ENCODE measurements at places on chromosomes 1 and 21.

DNA sequence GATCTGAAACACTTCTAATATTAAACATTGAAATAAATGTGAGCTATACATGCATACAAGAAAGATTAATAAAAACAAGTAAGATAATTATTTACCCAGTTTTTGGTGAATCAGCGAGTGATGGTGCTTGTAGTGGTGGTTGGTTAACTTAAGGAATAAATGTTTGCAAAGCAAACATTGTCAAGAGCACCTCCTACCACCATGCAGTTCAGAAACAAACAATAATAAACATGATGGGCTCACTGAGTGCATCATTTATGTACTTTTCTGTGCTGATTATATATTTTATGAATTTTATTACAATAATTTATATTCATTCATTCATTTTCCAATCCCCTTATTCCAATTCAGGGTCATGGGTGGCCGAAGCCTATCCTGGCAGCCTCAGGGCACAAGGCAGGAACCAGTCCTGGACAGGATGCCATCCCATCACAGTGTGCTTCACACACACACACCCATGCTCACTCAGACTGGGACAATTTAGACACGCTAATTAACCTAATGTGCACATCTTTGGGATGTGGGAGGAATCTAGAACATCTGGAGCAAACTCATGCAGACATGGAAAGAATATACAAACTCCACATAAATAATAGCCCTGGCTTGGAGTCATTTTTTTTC lies 57.8 kb downstream of the ZMYM4 start:
- no peak for DNase-seq

GRCh38 chr1:34786521-34787325 lies 5.7 kb downstream of the GJB3 start:
- DNase-seq = peak; percentile 27

DNA sequence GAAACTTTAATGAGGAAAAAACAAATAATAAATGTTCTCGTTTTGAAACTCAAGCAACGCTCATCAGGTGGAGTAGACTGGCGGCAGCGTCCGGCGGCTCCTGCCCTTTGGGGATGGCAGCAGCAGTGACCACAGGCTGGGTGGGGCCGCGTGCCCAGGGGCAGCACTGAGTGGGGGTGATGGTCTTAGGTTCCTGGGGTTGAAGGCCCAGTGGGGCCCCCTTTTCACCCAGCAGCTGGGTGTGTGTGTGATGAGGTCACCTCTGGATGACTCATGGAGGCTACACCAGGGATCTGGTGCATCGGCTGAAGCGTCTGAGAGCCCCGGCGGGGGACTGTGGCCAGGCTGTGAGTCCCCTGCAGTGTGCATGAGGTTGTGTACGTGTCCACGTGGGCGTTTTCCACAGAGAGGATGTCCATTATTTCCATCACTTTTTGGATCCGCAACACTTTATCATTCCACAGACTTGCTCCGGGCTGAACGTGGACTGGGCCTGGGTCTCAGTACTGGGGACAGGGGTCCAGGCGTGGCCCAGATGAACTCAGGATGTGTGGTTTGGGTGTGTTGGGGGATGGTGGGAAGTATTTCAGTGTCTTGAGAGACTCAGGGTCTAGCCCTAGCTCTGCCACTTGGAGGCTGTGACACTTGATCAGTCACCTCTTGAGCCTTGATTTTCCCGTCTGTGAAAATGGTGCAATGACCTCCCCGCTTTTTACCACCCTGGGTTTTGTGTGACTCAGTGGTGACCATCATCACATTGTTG lies 25.6 kb downstream of the LDLRAP1 start:
- no peak for DNase-seq

DNA sequence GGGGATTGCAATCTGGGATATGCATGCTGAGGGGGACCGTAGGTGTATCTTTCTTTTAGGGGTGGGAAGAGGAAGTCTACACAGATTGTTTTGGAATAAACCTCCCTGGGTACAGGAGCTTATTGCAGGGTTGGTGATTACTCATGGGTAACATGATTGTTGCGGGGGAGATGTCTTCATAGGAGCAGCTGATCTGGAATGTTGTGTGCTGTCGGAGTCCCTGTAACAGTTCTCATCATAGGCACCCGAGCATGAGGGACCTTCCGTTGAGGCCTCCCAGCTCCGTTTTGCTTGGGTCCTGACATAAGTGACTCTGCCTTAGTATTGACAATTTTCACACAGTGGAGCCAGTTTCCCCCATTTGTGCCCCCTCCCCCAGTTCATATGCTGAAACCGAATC lies 4.2 kb upstream of the PRXL2B start:
- DNase-seq = no peak

- DNase-seq = no peak
Measured at GRCh38 chr1:182674346-182675246, 9.8 kb downstream of the RGS8 start.

GRCh38 chr1:84961316-84961715 lies 35.6 kb downstream of the MCOLN2 start:
- no peak for DNase-seq

- no peak for DNase-seq
Measured at GRCh38 chr1:66757722-66758240, 5.5 kb downstream of the DYNLT5 start.

DNA sequence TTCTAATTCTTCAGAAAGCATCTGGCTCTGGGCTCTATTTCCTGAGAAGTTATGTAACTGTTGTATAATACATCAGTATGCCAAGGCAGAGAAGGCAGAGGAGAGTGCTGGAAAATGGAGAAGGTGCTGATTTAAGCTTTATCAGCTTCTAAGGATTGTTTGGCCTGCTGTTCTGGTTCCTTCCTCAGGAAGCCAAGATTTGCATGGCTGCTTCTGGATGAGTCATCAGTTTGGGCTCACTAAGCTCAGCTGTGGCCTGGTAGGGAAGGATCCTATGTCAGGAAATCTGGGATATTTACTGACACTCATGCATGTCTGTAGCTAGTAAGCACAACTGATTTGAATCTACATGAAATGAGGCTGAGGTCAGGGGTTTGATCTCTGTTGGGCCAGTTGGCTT lies 73.2 kb upstream of the ADGRL4 start:
- DNase-seq = no peak

- DNase-seq = no peak
Measured at GRCh38 chr1:246394121-246394520, 113.0 kb downstream of the SMYD3 start.

DNA sequence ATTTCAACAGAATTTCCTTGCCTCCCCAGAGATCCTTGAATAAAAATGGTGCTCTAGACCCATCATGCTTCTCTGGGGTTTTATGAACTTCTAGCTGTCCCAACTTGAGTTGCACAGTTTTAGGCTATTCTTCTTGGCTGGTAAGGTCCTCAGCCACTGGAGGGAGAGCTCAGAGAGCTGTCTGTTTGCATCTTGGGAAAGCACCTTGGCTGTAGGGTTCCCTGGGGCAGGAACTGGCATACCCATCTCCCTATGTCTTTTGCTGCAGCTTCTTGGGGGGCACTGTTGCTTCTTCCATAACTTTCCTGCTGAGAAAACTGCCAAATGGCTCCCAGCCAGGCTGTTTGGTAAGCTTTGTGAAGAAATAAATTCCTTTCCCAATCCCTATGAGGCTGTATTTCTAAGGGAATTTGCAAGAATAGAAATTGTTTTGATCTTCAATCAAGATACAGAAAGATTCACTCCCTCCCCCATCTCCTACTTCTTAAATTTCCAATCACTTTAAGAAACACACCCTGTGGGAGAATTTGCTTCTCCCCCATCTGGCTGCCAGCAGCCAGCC lies 8.2 kb upstream of the FMOD start:
- no peak for DNase-seq

DNA sequence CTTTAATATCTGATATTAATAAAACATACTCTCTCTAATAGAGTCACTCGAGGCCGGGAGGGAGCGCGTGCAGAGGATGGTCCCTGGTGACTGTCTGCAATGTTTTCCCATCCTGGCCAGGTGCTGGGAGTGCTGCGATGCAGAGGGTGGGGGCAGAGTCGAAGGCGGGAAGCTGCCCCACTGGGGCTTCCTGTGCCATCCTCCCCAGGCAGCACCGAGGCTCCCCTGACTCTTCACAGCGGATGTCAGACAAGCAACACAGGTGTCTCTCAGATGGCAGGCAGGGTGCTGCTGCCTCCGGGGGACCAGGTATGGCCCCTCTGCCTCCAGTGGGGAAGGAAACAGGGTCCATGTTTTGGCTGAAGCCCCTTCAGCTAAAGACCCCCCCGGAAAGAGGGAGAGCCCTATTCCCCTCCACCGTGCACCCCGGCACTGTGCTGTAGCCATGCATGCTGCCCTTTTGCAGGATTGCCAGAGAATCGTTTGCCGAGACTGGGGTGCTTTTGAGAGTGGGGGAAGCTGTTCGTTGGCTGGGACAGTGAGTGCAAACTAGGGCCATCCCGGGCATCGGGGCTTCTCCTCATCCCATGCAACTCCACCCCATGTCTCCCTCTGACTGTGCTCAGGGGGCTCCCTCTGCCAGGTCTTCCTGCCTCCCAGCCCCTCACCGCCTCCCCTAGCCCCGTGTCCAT lies 32.1 kb upstream of the TTC34 start:
- DNase-seq = no peak

GRCh38 chr21:27802816-27803475 lies 836.1 kb upstream of the ADAMTS5 start:
- no peak for DNase-seq

DNA sequence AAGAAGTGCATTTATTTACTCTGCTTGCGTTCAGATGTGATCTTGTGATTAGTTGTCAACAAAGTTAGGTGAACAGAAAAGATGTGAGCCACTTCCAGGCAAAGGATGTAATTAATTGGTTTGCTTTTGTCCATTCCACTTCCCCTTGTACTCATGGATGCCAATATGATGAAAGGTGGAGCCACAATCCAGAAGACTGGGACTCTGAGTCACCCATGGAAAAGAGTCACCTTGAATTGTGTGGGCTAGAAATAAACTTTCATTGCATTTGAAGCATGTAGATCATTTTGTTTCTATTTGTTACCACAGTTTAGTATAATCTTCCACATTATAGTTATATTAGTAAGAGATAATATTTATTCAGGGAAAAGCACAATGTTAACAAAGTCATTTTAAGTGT lies 684.2 kb downstream of the LTN1 start:
- no peak for DNase-seq

- DNase-seq = no peak
Measured at GRCh38 chr1:232162001-232162400, 467.9 kb downstream of the SIPA1L2 start.

Measured in stimulated activated CD8-positive, alpha-beta memory T cell treated with anti-CD3 and anti-CD28 coated beads, Interleukin-7, amount 100 ng/mL, for 1 hour (primary cell).